ENCODE measurements at places on chromosomes 3 and 15.

DNA sequence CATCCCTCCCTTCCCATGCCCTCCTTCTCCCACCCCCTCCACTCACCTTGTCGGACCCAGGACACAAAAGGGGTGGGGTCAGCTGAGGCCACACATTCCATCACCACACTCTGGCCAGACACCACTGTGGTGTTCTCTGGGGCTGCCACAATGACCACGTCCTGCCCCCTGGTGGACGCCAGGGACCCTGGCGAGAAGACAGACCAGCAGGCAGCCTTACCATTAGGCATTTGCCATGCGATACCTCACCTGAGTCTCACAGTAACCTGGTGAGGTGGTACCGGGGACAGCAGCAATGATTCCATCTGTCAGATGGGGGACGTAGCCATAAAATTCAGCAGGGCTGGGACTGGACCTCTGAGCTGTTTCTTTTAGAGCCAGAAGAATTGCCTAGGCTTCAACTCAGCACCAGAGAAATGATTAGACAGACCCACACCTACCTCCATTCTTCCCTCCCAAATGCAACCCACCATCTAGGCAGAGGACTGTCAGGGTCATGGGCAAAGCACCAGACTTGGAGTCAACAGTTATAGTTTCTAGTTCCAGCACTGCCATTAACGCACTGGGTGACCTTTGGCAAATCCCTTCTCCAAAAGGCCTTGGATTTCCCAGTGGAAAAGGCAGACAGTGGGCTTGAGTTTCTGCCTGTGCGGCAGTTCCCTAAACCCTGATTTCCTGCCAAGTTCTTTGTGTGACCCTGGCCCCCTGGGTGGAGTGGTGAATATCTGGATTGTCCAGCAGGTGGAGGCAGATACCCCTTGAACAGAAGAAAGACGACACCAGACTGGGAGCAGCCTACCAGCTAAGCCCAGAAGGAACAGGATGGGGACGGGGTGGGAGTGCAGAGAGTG is 21.8 kb downstream of the IGDCC4 start:
- peak; percentile 43 for DNase-seq

DNA sequence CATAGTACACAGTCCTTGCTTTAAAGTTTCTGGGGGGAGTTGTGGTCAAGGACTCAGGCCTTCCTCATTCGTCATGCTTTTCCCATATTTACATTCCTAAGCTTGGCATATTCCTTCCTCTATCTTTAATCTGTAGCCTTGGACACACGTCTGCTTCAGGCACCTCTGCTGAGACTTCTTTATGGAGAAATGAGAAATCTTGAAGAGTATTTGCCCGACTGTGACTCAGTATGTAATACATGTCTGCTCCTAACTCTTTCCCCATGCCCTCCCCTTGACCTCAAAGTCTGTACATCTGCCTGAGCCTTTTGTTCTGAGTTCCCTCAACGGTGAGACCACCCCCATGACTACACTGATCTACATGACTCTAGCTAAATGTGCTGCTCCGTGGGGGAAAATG is 246.1 kb downstream of the SI start:
- no peak for DNase-seq

DNA sequence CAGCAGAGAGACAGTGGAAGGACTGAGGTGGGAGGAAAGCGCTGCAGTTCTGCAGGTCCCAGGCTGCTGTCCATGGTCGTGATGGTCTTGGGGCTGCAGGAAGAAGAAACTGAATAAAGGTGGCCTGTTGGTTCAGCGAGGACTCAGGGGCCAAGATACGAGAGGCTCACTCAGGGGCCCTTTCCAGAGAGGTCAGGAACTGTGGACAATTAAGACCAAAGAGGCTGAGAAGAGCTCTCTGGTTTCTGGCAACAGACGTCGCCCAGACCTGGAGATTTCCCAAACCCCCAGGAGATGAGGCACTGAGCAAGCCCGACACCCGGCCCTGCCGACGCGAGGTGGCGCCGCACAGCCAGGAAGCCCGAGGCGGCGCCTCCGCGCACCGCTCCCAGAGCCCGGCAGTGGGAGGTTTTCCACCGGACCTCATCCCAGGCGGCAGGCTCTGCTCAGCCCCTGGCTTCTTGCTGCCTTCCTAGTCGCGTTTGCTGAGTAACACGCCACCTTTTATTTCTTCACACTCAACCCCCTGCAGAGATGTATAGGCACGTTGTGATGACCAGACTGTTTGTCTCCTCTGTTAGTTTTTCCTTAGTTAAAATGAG is 56.4 kb upstream of the ARRDC4 start:
- no peak for DNase-seq

DNA sequence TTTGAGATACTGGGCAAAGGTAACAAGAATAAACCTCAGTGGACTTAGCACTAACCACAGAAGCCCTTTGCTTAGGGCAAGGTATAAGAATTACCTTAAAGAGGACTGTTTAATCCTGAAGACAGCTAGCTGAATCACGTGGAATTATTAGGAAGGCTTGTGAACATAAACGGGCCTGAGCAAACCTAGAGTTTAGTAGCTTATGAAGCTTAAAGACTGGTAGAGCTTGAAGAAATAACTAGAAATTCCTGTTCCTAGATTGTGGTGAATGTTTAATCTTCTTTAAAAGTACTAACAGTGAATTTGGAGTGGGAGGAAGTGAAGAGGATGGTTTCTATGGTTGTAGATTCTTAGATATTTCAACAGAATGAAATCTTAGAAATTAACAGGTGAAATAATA is 428.9 kb upstream of the THRB start:
- no peak for DNase-seq

- no peak for DNase-seq
Observed at GRCh38 chr3:10515884-10516495, 10.6 kb upstream of the ATP2B2 start.

DNA sequence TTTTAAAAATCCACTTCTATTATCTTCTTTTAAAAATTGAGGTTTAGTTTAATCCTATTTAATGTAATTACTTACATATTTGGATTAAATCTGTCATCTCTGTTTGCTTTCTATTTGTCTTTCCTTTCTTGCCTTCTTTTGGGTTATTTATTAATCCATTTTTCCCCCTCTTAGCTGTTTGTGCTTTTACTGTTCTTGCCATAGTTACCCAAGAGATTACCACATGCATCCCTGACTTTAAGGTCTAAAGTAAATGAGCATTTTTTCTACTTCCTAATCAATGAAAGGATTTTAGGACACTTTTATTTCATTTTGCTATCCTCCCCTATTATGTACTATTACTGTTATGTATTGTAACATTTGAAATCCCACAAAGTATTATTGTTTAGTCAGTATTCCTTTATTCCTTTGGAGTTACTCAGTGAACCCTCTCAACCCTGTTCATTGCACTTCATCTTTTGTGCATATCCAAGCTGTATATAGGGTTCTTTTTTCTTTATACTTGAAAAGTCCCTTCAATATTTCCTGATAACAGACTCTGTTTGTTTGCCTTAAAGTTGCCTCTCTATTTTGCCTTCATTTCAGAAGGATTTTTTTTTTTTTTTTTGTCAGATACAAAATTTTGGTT is 62.7 kb downstream of the MEF2A start:
- DNase-seq, result no peak

- no peak for DNase-seq
Observed at GRCh38 chr15:90056529-90056928, 45.7 kb downstream of the IDH2 start.

- DNase-seq, result no peak
Observed at GRCh38 chr3:32120471-32120870, 14.1 kb downstream of the GPD1L start.

DNA sequence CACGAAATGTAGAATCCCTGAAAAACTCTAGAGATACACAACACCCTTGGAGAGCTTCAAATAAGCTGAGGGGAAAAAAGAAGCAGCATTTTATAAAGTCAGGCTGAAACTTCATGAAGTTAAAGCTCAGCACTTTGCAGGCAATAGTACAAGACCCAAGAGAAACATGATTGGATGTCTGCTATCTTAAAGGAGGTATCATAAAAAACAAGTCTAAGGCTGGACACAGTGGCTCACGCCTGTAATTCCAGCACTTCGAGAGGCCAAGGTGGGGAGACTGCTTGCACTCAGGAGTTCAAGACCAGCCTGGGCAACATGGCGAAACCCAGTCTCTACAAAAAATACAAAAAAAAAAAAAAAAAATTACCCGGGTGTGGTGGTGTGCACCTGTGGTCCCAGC is 42.9 kb downstream of the NPTN start:
- no peak for DNase-seq

GRCh38 chr3:183731611-183732010 is 34.0 kb downstream of the YEATS2 start:
- no peak for DNase-seq

DNA sequence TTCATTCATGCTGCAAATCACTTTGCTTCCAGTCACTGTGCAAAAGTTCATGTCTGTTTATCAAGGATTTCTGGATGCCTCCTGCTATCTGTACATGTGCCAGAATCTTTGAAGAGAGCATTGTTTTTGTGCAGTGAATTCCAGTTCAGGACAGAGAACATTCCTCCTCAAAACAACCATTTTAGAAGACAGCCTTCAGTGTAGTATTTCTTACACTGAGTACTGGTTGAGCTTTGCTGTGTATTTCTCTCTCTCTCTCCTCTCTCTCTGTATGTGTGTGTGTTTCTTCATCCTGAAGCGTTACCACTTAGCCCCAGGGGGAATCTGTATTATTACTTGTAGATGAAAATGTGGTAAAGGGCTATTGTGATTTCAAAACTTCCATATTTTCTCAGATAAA is 123.8 kb upstream of the CHL1 start:
- DNase-seq, result no peak

DNA sequence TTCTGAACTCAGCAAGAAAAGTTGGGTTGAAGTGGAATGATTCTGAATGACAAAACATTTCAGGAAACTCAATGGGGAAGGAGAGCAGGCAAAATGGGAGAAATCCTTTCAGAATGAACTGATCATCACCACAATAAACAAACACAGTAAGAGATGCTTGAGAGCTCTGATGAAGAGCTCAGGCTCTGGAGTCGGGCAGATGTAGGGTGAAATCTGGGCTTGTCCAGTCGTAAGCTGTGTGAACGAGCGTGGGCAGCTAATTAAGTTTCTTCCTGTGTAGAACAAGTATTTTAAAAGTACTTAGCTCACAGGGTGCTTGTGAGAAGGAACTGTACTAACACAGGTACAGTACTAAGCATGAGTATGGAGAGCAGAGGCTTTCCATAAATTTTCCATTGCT is 406.2 kb downstream of the FOXP1 start:
- no peak for DNase-seq

GRCh38 chr15:23734862-23735261 is 47.8 kb upstream of the NDN start:
- no peak for DNase-seq

DNA sequence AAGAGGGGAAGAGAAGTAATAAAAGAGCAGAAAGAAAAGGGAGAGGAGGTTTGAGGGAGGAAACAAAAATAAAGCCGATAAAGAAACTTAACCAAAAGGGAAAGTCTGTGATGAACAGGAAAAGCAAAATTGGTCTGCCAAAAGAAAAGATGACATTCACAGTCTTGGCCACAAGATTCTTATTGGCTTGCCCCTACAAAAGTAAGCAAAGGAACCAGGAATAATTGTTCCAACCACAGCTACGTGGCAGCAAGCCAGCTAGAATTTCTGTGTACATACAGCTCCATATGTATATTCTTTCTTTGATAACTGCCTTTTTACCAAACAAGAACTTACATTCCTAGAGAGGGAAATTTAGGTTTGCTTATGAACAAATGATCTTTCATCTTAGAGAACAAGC is 79.6 kb downstream of the MLH1 start:
- no peak for DNase-seq

DNA sequence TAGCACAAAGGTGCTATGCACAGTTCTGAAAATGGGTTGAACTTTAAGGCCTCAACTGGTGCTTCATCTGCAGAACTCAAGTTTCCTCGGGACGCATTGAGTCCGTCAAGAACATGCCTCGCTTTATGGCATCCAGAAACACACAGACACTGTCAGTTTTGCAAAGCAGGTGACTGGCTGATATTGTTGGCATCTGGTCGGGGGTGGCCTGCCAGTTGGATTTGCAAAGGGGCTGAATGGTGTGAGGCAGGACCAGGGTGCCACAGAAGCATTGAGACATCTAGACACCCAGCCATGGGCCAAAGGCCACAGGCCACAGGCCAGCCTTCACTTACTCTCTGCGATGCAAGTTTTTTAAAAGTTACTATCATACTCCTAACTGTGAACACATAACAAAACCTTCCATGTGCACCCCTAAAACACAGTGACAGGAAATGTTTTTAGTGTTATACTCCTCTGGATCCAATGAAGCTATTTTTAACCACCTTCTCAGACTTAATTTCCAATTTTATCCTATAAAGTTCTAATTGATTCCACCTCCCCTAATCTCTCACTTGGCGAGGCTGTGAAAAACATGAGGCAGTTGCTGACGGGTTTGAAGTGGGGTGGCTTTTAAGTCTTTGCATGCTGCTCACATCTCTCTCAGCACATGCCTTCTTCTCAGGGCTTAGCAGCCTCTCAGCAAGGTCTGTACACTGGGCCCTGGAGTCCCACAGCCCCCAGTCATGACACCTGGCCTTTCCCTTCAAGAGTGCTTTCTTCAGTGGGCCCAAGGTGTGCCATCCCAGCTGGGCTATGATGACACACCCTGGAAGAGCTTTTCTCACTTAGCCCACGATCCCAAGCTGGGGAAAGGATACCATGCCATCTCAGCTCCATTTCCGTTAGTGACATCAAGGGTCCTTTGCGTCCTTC is 38.5 kb upstream of the DUSP7 start:
- no peak for DNase-seq

GRCh38 chr3:142987707-142988106 is 13.7 kb upstream of the U2SURP start:
- no peak for DNase-seq

- no peak for DNase-seq
Observed at GRCh38 chr3:171804618-171805389, 5.5 kb downstream of the PLD1 start.

DNA sequence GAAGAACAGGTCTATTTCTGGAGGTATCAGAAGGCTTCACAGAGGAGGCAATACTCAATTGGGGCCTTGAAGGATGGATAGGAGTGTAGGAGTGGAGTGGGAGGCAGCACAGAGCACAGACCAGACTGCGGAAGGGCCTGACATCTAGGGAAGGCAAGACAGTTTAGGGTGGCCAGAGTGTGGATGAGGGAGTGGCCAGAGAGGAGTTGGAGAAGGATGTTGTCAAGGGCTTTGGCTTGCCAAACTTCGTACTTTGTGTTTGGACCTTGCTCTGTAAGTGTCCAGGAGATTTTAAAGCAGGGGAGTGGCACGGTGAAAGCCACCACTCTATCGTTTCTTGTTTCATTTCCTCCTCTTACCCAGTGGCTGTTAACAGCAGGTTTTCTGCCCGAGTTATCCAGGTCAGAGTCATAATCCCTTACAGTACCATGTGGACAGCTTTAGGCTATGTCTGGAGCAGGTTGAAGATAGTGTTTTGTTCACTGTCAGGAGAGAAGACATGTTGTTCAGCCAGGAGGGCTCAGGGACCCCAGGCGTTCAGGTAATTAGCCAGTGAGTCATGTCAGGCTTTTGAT is 12.3 kb downstream of the SMAD3 start:
- DNase-seq, result no peak

- DNase-seq, result no peak
Observed at GRCh38 chr3:173706630-173707029, 309.1 kb downstream of the NLGN1 start.

GRCh38 chr3:197516517-197516889 is 39.3 kb downstream of the BDH1 start:
- no peak for DNase-seq

GRCh38 chr3:45677033-45677446 is 12.2 kb upstream of the SACM1L start:
- peak; percentile 66 for DNase-seq

GRCh38 chr3:137692803-137693431 is 71.2 kb upstream of the SOX14 start:
- DNase-seq, result no peak

GRCh38 chr3:73060302-73060723 is 1.1 kb upstream of the EBLN2 start:
- no peak for DNase-seq

- DNase-seq, result no peak
Observed at GRCh38 chr3:159852266-159852665, 136.4 kb upstream of the IL12A start.
